Brain microvascular endothelial cell (primary cell): ENCODE measurements at places on chromosomes 1 and 21.

GRCh38 chr21:33266789-33267135, 595 bp downstream of the IL10RB start:
- no peak for DNase-seq

DNA sequence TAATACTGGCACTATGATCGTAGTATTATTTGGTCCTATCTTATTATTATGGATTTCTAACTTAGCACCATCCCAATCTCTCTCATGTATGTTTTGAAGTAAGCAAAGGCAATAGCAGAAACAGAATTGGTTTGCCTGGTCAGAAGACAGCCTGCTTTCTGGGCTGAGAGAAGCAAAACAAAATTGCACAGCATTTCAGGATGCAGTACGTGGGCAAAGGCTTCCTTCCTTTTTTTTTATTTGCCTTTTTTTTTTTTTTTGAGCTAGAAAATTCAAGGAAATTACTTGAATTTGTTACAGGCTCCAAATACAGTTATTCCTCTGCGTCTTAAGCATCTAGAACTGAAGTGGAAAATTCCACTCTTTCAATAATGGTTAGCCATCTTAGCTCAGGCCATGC, 8.8 kb downstream of the CDA start:
- DNase-seq: no peak

- DNase-seq: no peak
Observed at GRCh38 chr1:10753299-10753698, 43.1 kb downstream of the CASZ1 start.

DNA sequence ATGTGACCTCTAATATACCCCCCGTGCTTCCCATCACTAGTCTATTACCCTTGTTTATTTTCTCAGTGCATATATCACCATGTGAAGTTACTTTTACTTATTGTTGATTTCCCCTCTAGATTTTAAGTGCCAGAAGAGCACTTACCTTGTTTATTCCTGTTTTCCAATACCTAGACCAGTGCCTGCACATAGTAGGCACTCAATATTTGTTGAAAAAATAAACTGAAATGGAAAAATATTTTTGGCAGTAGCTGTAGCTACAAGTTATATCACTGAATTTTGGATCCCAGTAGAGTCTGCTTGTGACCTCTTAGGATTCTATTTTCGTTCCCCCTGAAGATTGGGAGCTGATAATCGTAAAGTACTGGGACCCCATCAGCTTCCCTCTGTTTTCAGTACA, 32.0 kb upstream of the FOXE3 start:
- DNase-seq: no peak

DNA sequence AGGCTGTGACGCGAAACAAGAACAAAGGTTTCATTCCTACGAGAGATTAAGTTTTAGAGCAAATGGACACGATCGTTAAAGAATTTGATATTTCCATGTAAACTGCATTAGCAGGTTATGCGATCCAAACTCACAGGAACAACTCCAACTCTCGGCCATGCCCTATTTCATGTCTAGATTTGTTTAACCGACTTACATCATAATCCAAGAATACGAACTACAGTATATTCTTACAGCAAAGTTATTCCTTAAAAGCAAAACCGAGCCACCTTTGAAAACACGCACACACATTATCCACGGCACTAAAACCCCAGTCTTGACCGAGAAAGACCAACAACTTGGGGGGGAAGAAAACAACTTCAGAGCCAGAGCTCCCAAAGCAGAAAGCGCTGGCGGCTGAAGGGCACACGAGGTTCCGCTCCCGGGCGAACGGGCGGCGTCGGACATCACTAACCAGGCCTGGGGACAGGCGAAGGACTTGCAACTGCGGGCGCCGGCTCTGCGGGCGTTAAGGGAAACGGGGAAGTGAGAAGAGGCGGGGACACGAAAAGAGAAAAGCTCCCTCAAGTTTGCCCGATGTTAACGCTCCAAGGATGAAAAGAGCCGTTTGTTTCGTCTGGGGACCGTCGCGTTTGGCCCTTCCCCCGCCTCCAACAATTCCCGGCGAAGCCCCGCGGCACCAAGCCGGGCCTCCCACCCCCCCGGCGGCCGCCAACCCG, 690 bp downstream of the B3GALNT2 start:
- DNase-seq: peak; percentile 37

DNA sequence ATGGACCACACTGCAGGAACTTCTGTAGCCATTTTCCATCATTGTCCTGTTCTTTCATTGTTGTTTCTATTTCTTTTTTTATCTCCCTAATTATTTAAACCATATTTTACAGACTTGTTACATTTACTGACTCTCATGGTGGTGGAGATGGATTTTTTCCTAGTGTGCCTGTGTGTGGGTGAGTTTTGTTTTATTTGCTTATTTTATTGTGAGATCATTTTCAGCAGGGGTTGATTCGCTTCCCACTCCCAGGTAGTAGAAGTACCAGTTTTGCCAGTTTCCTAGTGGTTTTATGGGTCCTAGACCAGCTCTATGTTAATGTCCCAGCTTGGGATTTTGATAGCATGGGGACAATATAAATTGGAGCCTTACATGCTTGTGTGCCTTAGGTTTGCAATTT, 80.0 kb upstream of the BACH1 start:
- DNase-seq: no peak

DNA sequence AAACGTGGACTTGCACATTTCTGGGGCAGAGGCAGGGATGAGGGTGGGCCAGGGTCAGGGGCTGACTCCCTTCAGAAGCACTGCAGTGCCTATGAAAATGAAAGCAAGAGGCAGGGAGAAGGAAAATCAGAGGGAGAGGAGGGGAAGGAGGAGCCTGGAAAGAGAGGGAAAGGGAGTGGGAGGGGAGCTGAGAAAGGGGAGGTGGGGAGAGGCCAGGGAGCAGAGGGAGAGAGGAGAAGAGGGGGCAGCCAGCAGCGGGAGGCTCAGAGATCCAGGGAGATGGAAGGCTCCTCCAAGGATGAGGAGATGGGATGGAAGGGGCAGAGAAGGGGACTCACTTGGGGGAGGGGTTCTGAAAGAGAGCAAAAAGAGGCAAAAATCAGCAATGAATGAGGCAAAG, 96.3 kb upstream of the KLHDC7A start:
- DNase-seq: no peak

GRCh38 chr1:65264197-65264929, 45.0 kb upstream of the DNAJC6 start:
- DNase-seq: peak; percentile 71

DNA sequence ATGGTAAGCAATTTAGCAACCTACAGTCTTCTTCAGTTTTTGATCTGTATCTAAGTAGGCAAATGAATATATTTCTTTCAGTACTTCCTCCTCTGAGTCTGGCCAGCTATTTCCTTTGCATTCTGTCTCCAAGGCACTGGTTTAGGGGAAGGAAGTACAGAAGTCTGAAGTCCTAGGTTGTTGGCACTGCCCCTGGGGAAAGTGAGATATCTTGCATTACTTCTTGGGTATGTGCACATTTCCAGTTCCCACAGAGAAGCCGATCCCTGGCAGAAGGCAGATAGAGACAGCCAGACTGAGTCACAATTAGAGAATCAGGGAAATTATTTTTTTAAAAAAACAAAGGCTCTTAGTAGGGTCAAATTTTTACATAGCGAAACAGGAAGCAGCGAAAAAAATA, 98.8 kb downstream of the RASAL2 start:
- peak; percentile 88 for DNase-seq

DNA sequence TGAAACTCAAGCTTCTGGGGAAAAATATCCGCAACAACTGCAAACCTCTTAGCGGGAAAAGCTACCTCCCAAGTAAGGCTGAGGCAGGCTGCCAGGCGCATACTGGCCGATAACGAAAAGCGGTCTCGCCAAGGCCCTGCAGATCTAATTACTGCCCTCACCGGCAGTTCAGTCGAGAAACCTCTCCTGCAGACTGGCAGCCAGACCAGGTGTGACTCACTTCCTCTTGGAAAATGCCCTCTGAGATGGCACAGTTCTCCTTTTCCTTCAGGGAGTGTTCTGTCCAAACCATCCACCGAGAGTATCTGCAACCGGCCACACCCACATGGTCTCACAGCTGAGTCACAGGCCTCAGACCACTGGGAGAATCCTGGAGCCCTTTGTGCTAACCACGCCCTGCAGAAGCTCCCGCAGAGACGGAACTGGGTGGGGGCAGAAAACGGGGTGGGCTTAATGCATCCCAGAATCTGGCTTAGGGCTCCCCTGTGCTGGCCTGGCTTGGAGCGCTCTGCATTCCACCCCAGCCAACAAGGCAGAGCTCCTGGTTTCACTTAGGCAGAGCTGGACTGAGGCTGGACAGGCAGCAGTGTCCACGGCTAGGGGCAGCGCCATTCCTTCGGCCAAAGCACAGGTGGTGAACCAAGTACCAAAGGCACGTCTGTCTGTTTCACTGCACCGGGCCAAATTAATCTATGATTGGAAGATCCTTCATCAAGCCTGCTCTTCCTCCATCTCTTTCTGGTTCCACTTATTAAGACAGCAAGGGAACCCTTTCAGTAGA, 1.2 kb downstream of the S100A10 start:
- peak; percentile 87 for DNase-seq

- DNase-seq: no peak
Observed at GRCh38 chr1:17516303-17517214, 22.9 kb upstream of the ARHGEF10L start.

GRCh38 chr1:217907504-217907903, 276.4 kb downstream of the SPATA17 start:
- no peak for DNase-seq

GRCh38 chr1:187114792-187115191, 286.0 kb downstream of the PLA2G4A start:
- DNase-seq: no peak

DNA sequence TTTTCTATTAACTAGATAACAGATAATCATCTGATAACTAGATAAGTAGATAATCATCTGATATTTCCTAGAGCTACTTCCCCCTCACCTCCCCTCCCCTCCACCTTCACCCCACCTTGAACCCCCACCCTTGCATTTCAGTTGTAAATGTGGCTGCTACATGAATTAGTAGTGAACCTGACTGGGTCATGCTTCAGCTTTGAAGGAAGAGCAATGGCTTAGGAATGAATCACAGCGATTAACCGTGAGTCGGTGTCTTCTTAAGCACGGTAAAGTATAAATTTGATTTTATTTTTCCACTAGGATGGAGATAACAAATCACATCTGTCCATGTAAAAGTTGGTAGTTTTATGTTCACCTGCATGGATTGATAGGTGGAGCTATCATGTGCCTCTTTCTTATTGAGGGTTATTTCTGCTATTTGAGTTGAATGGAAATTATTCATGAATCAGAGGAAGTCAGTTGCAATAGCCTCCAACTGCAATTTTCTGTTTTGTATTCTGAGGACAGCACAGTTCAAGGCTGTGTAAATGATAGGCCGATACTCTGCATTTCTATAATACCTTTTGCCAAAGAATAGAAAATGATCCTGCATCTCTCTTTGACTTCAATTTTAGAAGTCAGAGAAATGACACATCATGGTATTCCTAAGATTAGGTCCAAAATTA, 235.0 kb downstream of the PTGER3 start:
- no peak for DNase-seq

DNA sequence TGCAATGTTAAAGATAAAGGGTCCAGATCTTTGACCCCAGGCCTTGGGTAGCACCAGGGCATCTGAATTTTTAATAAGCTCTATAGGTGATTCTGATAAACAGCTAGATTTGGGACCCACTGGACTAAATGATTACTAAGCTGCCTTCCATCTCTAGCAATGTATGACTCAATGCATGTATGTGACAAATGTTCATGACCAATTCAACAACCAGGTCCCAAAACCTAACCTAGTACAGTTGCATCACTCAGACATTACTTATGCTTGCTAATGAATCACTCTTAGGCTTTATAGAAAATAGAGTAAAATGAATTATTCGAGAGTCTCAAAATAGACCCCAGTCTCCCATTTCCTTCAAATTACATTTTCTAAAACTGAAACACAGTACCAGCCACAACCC, 35.5 kb downstream of the RCAN1 start:
- peak; percentile 47 for DNase-seq

DNA sequence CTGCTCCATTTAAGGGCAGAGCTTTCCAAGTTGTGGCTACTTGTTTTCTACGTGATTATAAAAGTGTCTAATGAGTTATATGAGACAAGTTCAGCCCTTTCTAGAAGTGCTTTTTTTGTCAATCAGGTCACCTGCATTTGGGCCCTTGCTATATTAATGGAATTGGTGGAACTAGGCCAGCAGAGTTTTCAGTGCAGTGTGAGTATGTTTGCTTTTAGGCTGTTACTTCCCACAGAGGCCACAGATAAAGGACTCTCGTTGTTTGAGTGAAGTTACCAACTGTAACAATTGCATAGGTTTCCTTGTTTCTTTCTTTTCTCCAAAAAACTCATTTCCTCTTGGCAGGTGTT, 10.9 kb downstream of the SMAP2 start:
- no peak for DNase-seq

DNA sequence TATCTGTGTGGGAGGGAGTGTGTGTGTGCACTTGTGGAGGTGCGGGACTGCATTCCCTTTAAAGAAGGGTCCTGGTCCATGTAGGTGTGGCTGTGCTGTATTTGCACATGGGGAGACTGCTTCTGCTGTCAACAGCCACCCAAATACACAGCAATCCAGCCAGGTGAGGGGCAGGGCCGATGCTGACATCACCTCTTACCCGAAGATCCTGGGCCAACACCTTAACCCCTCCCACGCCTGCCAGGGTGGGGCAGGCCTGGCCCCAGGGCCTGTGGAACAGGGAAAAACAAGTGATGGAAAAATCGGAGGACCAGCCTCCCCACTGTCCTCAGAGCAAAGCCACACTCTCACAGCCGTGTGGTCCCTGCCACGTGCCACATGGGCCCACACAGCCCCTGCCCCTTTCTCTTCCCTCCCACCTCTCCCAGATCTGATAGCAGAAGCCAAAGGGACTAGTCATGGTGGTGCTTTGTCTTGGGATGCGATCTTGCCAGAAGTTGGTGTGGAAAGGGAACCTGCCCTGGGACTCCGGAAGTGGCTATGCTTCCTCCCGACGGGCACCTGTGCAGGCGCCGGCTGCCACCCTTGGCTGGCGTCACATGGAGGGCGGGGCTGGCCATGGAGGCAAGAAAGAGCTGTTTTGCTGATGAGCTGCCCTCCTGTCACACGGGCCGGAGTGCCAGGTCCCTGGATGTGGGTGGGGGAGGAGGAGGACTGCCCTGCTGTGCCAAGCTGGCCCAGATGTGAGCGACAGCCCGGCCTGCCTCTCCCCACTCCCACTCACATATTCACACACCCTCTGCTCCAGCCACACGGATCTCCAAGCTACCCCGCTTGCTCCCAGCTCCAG, 7.8 kb upstream of the CASZ1 start:
- no peak for DNase-seq

- DNase-seq: no peak
Observed at GRCh38 chr21:21387916-21388315, 389.7 kb downstream of the NCAM2 start.

GRCh38 chr21:40386294-40386911, 460.6 kb downstream of the DSCAM start:
- no peak for DNase-seq

DNA sequence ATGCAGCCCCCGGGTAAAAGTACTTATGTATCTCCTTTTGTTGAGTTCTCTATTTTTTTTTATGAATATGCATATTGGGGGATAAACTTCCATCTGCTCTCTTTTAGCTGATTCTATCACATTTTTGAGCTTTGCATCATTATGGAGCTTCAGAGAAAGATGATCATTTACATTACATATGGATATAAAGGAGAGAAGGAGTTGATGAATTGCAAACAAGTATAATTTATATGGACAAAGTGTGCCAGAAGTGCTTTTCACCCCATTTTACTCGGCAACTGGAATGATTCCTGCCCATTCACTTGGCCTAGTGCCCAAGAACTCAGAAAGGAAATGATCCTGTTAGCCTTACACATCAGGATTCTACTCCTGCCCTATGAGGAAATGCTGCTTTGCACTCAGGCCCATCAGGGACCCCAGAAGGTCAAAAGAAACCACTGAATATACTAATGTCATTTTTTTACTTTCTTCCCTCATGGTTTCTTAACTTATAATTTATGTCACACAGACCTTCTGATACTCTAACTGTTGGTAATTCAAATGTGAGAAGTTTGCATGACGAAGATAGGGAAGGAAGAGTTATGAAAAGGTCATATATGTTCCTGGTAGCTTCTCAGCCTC, 65.6 kb downstream of the SAMSN1 start:
- DNase-seq: no peak
